ENCODE measurements at places on chromosomes 3 and 15. TPM values are rescaled to one million over a fixed set of nuclear protein-coding genes. Genes with fewer than 3 reads are reported as not detected.

GRCh38 chr3:8317661-8318649 lies 183.7 kb upstream of the LMCD1 start:
- no peak for DNase-seq

DNA sequence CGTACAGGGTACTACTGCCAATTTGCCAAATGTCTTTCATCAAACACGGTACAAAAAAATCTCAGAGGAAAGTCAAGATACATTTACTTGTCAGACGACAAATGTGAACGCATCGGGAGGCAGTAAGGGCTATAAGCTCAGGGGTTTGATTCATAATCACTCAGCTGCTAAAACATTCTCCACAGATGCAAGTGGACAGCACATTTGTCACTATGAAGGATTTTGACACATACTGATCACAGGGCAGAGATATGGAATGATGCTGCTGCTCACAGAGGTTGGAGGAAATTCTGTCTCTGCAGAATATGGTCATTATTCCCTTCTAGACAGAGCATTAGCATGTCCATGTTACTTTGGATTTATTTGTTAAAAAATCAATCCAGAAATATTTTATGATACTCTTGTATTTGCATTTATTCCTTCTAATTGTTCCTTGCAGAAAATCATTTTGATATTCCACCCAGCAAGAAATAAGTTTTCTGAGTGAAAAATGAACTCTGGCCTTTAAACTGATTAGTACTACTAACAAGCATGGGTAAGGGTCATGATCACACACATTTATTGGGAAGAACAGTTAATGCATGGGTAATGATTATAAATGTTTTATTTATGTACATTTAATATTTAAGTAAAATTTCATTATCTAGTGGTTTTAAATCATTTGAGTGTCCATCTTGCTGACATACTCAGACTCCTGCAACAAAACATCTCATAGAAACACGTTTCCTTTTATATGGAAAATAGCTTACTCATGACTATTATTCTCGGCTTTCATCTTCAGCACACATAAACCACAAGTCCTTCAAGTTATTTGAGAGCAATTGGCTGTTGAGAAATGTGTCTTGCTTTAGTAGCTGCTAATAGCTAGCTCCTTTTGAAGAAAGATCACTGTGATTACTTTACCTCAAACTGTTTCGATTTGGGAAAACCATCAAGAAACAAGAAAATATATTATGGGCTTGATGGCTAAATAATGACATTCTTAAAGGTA lies 559.3 kb downstream of the MECOM start:
- no peak for DNase-seq

GRCh38 chr3:60290122-60290492 lies 961.1 kb downstream of the FHIT start:
- no peak for DNase-seq

GRCh38 chr15:45573961-45574629 lies 13.1 kb upstream of the BLOC1S6 start:
- DNase-seq: no peak

DNA sequence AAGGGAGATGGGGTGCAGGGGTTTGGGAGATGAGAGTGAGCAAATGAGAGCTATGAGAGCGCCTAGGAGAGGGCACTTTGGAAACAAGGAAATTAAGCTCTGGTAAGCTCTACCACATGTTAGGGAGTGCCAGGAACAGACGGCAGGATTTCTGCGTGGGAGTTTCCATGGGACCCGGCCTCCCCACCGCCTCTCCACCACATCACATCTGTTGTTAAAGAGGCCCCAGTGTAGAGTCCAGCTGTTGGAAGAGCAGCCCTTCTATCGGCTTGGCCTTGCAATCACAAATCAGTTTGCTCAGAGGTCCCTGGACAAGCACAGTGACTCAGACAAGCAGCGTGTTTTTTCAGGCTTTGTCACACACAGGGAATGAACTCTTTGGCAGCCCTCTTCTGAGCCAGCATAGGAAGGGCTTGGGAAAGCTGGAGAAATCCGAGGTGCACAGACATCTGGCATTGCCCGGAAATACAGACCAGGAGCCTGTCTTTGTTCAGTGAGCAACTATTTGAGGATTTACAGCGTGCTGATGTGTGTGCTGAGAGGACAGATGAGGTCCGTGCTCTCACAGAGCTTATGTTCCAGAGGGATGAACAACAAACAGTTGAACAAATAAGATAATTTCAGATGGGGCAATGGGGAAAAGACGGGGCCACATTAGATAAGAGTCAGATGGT lies 370.6 kb upstream of the PROK2 start:
- DNase-seq: peak; percentile 92

DNA sequence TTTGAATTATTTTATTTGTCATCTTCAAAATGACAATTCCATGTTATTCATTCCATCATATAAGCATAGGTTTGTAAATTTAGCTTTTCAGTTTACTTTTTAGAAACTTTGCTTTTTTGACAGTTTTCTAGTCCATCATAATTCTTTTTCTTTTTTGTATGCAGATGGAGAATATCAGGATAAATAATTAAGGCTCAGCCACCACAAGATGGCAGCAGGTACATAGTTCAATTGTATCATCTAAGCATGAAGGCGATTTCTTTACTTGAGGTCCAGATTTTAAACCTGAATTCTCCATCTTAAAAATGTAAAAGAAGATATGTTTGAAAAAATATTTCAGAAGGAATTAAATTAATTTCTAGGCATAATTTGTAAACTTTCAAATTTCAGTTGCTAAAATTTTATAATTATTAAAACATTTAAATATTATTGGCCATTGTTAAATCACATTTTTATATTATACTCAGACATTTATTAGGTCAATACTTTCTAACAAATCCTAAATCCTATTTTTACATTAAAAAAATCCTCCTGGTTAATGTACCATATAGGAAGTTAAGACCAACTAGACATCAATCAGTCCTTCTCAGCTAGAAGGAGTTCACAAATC lies 15.1 kb downstream of the PLSCR5 start:
- no peak for DNase-seq

DNA sequence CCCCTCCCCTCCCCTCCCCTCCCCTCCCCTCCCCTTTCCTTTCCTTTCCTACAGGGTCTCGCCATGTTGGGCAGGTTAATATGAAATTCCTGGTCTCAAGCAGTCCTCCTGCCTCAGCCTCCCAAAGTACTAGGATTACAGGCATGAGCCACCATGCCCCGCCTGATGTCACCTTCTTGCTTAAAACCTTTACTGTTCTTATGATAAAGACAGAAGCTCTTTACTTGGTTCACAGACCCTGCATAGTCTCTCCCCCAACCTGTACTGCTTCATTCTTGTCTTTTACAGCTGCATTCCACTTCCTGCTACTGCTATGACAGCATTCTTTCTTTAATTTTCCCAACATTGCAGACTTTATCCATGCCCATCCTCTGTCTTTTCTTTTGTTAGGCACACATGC lies 20.8 kb downstream of the MED12L start:
- DNase-seq: no peak

DNA sequence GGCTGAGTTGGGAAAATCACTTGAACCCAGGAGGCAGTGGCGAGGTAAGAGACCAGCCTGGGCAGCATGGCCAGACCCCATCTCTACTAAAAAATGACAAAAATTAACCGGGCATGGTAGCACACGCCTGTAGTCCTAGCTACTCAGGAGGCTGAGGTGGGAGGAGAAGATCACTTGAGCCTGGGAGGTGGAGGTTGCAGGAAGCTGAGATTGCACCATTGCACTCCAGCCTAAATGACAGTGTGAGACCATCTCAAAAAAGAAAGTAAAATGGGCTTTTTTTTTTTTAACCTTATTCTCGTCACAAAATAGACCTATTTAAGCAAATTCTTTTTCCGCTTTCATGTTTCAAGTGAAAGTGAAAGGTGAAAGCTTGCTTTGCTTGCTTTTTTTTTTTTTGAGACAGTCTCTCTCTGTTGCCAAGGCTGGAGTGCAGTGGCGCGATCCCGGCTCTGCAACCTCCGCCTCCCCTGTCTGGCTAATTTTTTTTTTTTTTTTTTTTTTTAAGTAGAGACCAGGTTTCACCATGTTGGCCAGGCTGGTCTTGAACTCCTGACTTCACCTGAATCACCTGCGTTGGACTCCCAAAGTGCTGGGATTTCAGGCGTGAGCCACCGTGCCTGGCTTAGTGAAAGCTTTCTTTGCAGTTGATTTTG lies 3.6 kb downstream of the PDIA3 start:
- DNase-seq: no peak

DNA sequence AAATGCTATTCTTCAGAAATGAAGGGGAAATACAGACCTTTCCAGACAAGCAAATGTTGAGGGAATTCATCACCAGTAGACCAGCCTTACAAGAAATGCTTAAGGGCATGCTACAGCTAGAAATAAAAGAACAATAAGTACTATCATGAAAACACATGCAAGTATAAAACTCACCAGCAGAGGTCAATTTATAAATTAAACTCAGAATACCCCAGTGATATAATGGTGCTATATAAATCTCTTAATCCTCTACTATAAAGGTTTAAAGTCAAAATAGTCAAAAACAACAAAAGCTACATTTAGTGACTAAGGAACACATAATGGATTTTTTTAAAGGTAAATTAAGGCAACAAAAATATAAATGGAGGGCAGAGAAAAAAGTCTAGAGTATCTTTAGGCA lies 142.5 kb downstream of the CPNE4 start:
- no peak for DNase-seq

DNA sequence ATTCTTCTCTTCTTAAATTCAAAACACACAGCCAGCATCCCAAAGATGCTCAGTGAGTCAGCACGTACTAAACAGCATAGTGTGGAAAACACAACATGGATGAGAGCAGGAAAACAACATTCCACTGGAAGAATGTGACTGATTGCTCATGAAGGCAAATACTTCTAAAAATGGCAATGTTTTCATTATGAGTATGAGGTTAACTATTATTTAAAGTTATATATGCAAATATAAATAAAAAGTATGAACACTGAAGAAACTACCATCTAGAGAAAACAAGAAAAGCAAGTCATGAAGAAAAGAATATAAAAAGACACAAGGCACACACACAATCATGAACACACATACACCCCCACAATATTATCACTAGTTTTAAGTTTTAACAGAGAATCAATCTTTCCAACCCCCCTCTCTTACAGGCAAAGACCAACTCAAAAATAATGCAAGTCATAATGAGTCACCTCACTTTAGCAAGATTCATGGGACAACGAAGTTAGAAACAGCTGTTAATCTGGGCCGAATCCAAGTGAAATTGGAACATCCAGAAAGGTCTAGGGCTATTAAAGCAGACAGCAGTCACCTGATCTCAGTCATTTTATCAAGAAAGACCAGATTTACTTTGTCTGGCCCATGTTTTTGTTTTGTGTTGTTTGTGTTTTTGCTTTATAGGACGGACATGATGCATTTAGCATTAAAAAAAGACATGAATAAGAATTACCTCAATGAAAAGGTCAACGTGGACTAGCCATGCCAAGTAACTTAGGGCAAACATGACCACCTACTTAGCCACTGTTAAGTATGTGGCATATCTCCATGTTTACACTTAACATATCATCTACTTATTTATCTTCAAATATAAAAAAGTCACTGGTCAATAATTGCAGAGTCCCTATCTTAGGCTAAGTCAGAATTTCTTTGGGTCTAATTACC lies 18.1 kb downstream of the GBE1 start:
- peak; percentile 78 for DNase-seq

DNA sequence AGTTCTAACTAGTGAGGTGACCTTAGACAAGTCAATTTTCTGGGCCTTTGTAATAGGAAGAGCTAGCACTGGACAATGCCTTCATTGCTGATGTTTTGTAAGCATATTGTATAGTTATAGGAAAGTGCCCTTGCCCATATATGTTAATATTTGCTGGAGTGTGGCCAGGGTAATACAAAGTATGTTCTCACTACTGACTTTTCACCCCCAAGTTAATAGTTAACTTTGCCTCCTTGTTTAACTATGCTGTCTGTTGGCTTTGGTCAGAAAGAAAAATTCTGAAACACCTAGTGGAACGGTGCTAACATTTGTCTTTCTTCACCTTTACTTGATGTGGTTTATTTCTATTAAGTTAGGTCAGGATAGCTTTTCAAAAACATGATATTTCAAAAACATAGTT lies 287.4 kb upstream of the CTNNB1 start:
- no peak for DNase-seq

- DNase-seq: no peak
Observed at GRCh38 chr3:65632414-65632813, 406.3 kb downstream of the MAGI1 start.

- no peak for DNase-seq
Observed at GRCh38 chr3:17352620-17353019, 389.8 kb downstream of the TBC1D5 start.

DNA sequence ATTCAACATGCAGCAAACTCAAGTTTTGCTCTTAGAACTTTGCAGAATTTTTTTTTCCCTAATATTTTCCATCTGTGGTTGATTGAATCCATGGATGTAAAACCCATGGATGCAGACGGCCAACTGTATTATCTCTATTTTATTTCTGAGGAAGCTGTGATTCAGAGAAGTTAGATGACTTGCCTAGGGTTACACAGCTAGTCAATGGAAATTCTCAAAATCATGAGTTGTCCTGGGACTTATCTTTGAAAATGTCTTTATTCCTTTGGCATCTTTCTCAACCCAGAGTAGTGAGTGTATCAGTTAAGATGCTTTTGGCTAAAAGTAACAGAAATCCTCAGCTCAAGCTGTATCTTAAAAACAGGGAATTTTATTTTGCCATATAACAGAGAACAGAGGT lies 107.9 kb upstream of the GALNT15 start:
- no peak for DNase-seq

GRCh38 chr15:40435710-40436089 lies 5.1 kb upstream of the BAHD1 start:
- no peak for DNase-seq

DNA sequence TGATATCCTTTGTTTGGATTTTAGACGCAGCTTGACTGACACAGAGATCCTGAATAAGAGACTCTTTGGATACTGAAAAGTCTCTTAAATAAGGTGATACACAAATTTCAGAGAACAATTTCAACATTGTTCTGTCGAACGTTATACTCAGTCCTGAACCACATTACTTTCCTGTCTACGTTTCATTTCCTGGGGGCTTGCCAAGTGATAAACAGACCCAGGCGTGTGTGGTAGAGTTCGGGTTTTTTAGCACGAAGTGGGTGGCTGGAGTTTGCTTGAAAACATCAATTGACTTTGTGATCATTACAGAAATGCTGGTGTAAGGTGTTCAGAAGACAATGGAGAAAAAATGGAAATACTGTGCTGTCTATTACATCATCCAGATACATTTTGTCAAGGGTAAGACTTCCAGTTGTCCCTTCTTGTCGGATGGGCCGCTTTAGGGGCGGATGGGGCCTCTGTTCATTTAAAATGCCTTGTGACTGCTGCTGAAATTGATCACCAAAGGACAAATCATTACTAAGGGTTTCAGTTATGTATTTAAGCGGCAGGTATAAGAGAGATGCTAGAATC lies at the start of gene CD96:
CD96 (plus strand) TSS at position 287 of the 573 bp plus-strand sequence; CDS start at position 339, 52 bp downstream.
- DNase-seq: peak; percentile 62

DNA sequence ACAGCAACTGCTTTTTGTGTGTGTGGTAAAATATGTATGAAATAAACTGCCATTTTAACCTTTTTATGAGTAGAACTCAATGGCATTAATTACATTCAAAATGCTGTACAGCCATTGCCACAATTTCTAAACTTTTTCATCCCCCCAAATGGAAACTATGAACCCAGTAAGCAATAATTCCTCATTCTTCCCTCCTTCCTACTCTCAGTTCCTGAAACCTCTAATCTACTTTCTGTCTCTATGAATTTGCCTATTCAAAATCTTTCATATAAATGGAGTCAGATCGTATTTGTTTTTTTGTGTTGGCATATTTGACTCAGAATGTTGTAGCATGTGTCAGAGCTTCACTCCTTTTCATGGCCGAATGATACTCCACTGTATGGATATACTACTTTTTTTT lies 5.3 kb upstream of the BLM start:
- no peak for DNase-seq

Gene NTRK3
- total RNA-seq: 52.7 TPM

Gene PDZRN3
- total RNA-seq: 71.9 TPM

Gene FBXO40
- not detected for total RNA-seq

Gene TUSC7
- not detected for total RNA-seq

Gene HPS3
- 18.9 TPM for total RNA-seq

Gene CCDC12
- 34.3 TPM for total RNA-seq

Measured in ascending aorta (tissue), 2 donors.